B cell (primary cell): ENCODE measurements at places on chromosomes 4 and X. TPM values are rescaled to one million over a fixed set of nuclear protein-coding genes. Genes with fewer than 3 reads are reported as not detected.

GPRASP2 gene
- total RNA-seq: 0.59 and 0.63 TPM in 2 replicates

CPLX1 gene
- total RNA-seq: not detected in 2 replicates

ZFP42 gene
- not detected in 2 replicates for total RNA-seq

GLRA2 gene
- not detected in 2 replicates for total RNA-seq

SPARCL1 gene
- total RNA-seq: not detected in 2 replicates

SH3D19 gene
- not detected in 2 replicates for total RNA-seq

PASD1 gene
- not detected in 2 replicates for total RNA-seq

FTSJ1 gene
- 36.6 and 37.7 TPM in 2 replicates for total RNA-seq

ARHGAP6 gene
- total RNA-seq: 2.1 and 2.6 TPM in 2 replicates

SCLT1 gene
- 27.0 and 27.2 TPM in 2 replicates for total RNA-seq

PABPC1L2A gene
- not detected in 2 replicates for total RNA-seq

PF4V1 gene
- not detected in 2 replicates for total RNA-seq

HSFX1 gene
- total RNA-seq: 2.9 and 4.2 TPM in 2 replicates

DNA sequence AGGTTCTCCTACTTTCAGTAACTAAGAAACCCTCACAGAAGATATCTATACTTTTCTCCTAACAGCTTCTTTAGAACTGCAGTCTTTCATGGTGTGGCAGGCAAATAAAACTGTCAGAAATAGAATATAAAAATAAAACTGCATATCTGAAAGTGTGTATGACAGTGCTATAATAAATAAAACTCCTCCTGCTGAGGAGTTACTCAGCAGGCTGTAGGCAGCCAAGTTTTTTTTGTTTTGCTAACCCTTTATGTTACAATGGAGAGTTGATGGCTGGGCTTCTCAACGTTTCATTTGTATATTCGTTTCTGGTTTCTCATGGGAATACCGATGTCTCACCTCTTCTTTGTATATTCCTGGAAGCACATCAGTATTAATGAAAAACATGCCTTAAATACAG is 18.2 kb upstream of the UGT2B10 start:
- no peaks in the 10 kb centered on the region for H3K27me3 ChIP-seq
- no peak overlapping the region for H3K4me3 ChIP-seq
- no peak overlapping the region for H3K27ac ChIP-seq

- H3K4me3 ChIP-seq: no peak overlapping the region
- H3K27ac ChIP-seq: no peak overlapping the region
- H3K36me3 ChIP-seq: no peaks in the 10 kb centered on the region
- H3K4me1 ChIP-seq: peaks cover 2% of the 10 kb centered on the region
- no peak for DNase-seq
- no peaks in the 10 kb centered on the region for H3K27me3 ChIP-seq
Measured at GRCh38 chr4:145552181-145552822, 66.9 kb upstream of the MMAA start.

GRCh38 chrX:37745835-37746217 is 34.0 kb upstream of the CYBB start:
- no peak overlapping the region for H3K4me3 ChIP-seq
- H3K36me3 ChIP-seq: no peaks in the 10 kb centered on the region
- H3K27me3 ChIP-seq: no peaks in the 10 kb centered on the region
- no peak for DNase-seq
- peaks cover 24% of the 10 kb centered on the region for H3K4me1 ChIP-seq
- H3K27ac ChIP-seq: peak overlapping the region; percentile 70

DNA sequence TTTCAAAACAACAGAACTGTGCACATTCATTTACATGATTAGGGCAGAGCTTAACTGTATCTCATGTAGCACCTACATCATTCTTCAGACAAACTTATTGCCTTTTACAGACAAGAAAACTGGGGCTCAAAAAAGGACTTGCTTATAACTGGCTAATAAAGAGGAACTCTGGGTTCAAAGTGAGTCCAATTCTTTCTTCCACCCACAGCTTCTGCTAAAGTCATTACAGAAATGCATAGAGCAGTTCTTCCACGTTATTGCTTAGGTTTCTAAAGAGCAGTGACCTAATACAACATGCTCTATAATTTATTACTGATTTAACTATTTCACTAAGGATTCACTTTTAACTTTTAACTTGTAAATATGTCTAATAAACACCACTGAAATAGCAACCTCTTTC is 60.6 kb downstream of the ELOVL6 start:
- H3K4me1 ChIP-seq: no peaks in the 10 kb centered on the region
- no peaks in the 10 kb centered on the region for H3K27me3 ChIP-seq
- H3K27ac ChIP-seq: no peak overlapping the region
- DNase-seq: no peak
- H3K4me3 ChIP-seq: no peak overlapping the region

DNA sequence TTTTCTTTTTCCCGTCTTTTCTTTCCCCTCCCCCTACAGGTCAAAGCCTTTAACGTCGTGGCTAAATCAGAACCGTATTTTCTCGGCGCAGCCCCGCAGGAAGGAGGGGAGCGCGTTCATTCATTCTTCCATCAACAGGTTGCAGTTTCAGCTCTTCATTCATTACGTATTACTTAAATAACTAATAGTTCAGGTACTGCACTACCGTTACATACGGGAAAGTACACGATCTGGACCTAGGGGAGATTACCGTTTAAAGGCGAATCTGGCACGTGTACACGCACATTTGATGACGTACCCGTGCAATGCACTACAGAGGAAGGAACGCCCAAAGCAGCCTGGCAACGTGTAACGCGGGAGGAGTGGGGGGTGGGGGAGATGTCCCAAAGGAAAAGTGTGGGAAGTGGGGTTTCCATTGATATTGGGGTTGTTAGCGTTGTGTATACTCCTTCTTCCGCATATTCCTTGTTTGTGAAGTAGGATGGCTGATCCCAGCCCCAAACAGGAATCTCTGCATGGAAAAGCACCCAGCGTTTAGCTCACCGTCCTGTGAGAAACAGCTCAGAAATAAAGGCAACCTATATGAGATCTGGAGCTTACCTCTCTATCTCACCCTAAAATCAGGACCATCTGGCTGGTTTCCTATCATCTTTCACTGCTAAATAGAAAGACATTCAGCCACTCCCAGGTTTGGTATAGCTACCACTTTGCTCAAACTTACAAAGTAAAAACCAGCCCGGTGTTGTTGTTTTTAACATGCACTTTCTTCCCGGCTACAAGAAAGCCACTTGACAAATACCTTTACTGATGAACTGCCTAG is 585 bp upstream of the SEC24D start:
- no peaks in the 10 kb centered on the region for H3K27me3 ChIP-seq
- peak overlapping the region; percentile 89 for H3K4me3 ChIP-seq
- H3K36me3 ChIP-seq: no peaks in the 10 kb centered on the region

GRCh38 chr4:182837831-182838230 is 79.4 kb downstream of the DCTD start:
- no peak overlapping the region for H3K27ac ChIP-seq
- DNase-seq: no peak
- H3K4me1 ChIP-seq: no peaks in the 10 kb centered on the region
- no peaks in the 10 kb centered on the region for H3K36me3 ChIP-seq
- H3K27me3 ChIP-seq: no peaks in the 10 kb centered on the region

DNA sequence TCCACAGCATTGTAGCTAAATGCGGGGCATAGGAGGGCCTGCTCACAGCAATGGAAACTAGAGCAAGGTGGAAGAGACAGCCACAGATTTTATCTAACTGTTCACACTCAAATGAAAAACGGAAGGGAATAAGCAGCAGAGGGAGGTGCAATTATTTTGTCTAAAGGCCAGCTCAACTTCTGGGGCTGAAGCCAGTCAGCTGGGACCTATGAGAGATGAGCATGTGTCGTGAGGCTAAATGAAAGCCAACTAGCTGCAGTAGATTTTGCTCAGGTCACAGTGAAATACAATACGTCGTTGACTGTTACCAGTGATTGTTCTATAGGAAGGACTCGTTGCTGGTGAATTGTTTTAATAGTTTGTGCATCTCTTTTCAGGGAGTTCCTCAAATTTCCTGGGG is 26.4 kb upstream of the FGFBP2 start:
- DNase-seq: no peak
- H3K36me3 ChIP-seq: no peaks in the 10 kb centered on the region
- no peak overlapping the region for H3K4me3 ChIP-seq
- H3K4me1 ChIP-seq: no peaks in the 10 kb centered on the region
- no peak overlapping the region for H3K27ac ChIP-seq

GRCh38 chr4:37568489-37568888 is 117.7 kb downstream of the RELL1 start:
- no peak for DNase-seq
- H3K4me3 ChIP-seq: no peak overlapping the region
- H3K36me3 ChIP-seq: no peaks in the 10 kb centered on the region
- H3K4me1 ChIP-seq: no peaks in the 10 kb centered on the region
- no peak overlapping the region for H3K27ac ChIP-seq

DNA sequence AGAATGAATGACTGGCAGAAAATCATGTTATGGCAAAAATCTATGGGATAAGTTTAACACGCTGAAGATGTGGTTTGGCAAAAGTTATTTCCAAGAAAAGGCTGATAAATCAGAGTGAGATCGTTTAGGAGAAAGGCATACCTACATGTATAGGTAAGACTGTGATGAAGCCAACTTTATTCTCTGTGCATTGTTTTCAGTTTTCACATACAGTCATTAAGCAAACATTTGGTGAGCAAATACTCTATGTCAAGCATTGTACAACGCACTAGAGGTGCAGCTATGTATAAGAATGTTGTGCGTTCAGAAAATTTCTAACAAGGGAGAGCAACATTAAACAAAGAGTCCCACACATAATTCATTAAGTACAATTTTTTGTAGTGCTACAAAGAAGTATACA is 121.7 kb downstream of the TEX13A start:
- no peaks in the 10 kb centered on the region for H3K36me3 ChIP-seq
- H3K27ac ChIP-seq: no peak overlapping the region
- H3K4me3 ChIP-seq: no peak overlapping the region
- H3K27me3 ChIP-seq: no peaks in the 10 kb centered on the region
- DNase-seq: no peak

- no peak overlapping the region for H3K27ac ChIP-seq
- H3K4me3 ChIP-seq: no peak overlapping the region
- no peaks in the 10 kb centered on the region for H3K27me3 ChIP-seq
- H3K36me3 ChIP-seq: no peaks in the 10 kb centered on the region
- peaks cover 10% of the 10 kb centered on the region for H3K4me1 ChIP-seq
Measured at GRCh38 chrX:134186362-134187121, 50.4 kb upstream of the CCDC160 start.

DNA sequence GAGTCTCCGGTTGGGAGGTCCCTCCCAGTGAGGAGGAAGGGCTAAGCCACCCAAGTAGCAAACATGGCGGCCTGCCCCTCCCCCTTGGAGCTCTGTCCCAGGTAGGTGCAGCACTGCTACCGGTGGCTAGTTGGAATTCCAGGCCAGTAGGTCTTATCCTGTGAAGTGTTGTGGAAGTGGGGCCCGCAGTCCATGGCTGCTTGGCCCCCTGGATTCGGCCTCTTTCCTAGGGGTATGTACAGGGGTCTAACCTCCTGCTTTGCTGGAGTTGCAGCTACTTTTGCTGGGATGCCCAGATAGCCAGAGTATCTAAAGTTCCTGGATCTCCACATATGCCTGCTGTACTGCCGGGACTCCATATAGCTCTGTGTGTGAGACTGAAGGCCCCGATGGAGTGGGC is 9.9 kb upstream of the TMSB15C start:
- no peaks in the 10 kb centered on the region for H3K4me1 ChIP-seq
- no peak for DNase-seq
- no peak overlapping the region for H3K27ac ChIP-seq
- H3K27me3 ChIP-seq: peaks cover 2% of the 10 kb centered on the region
- H3K36me3 ChIP-seq: no peaks in the 10 kb centered on the region

- H3K4me1 ChIP-seq: no peaks in the 10 kb centered on the region
- no peaks in the 10 kb centered on the region for H3K27me3 ChIP-seq
- no peak for DNase-seq
- no peaks in the 10 kb centered on the region for H3K36me3 ChIP-seq
Measured at GRCh38 chr4:127486248-127486647, 146.5 kb upstream of the INTU start.

DNA sequence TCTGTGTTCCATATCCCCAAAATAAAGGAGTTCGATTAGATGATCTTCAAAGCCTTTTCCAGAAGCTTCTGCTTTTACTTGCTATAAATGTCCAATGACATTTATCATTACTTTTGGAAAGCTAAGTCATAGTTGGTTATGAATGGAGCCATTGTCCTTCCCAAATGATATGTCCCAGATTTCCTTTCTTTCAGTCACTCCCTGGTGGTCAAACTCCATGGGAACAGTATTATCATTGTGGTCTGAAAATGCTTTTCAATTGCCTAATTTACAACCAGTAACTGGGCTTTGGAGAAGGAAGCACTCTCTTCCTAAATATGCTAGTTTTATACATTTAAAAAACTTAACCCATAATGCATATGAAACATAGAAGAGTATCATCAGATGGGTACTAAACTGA is 571.5 kb upstream of the AMOT start:
- H3K36me3 ChIP-seq: no peaks in the 10 kb centered on the region
- no peak overlapping the region for H3K4me3 ChIP-seq
- no peaks in the 10 kb centered on the region for H3K27me3 ChIP-seq
- no peak for DNase-seq
- no peaks in the 10 kb centered on the region for H3K4me1 ChIP-seq
- no peak overlapping the region for H3K27ac ChIP-seq

GRCh38 chr4:152735396-152735859 is 44.1 kb downstream of the TIGD4 start:
- no peaks in the 10 kb centered on the region for H3K36me3 ChIP-seq
- no peaks in the 10 kb centered on the region for H3K27me3 ChIP-seq
- DNase-seq: peak; percentile 64
- H3K4me3 ChIP-seq: no peak overlapping the region
- H3K4me1 ChIP-seq: peaks cover 5% of the 10 kb centered on the region

DNA sequence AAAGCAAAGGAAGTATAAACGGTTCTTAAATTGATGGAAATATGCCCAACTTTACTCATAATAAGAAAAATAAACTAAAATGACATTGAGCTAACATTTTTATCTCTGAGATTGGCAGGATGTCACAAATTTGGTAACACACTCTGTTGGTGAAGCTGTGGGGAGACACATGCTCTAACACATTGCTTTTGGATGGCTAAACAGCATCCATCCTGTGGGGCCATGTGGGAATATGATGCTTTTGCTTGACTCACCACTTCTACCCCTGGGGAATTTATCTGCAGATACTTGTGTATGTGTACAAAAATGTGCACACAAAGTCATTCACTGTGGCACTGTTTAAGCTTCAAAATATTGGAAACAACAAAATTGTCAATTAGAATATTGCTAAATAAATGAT is 100.2 kb downstream of the ANAPC4 start:
- no peak overlapping the region for H3K4me3 ChIP-seq
- no peaks in the 10 kb centered on the region for H3K4me1 ChIP-seq
- no peak overlapping the region for H3K27ac ChIP-seq
- H3K36me3 ChIP-seq: no peaks in the 10 kb centered on the region
- no peak for DNase-seq

- H3K36me3 ChIP-seq: no peaks in the 10 kb centered on the region
- H3K4me3 ChIP-seq: no peak overlapping the region
- DNase-seq: peak; percentile 4
- no peak overlapping the region for H3K27ac ChIP-seq
Measured at GRCh38 chr4:82123934-82124333, 249.9 kb downstream of the HNRNPD start.

DNA sequence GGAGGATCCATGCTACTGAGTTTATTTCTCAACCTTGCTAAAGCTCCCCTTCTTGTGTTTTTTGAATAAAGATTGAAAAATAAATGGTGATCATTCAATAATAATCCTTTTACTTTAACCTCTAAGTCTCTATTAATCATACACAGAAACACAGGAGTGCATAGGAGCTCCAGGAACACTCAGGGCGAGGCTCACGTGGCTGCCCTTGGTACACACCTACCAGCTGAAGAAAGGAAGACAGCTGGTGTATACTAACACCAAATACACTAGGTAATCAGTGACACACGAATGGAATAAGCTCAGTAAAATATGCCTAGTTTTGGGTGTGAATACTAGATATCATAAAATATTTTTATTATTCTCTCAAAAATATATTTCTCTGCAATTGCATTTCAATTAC is 26.2 kb downstream of the CCDC149 start:
- no peak for DNase-seq
- no peak overlapping the region for H3K27ac ChIP-seq
- H3K36me3 ChIP-seq: no peaks in the 10 kb centered on the region
- H3K27me3 ChIP-seq: no peaks in the 10 kb centered on the region
- no peaks in the 10 kb centered on the region for H3K4me1 ChIP-seq
